Neuronal stem cell (in vitro differentiated cells): ENCODE measurements at places on chromosomes 3 and 15.

- no peak for DNase-seq
- no peaks in the 10 kb centered on the region for H3K27me3 ChIP-seq
- H3K4me3 ChIP-seq, result no peak overlapping the region
- H3K4me1 ChIP-seq, result peaks cover 27% of the 10 kb centered on the region
- no peaks in the 10 kb centered on the region for H3K36me3 ChIP-seq
These were observed 30.6 kb upstream of the SLC6A6 start for GRCh38 chr3:14371573-14372474.

DNA sequence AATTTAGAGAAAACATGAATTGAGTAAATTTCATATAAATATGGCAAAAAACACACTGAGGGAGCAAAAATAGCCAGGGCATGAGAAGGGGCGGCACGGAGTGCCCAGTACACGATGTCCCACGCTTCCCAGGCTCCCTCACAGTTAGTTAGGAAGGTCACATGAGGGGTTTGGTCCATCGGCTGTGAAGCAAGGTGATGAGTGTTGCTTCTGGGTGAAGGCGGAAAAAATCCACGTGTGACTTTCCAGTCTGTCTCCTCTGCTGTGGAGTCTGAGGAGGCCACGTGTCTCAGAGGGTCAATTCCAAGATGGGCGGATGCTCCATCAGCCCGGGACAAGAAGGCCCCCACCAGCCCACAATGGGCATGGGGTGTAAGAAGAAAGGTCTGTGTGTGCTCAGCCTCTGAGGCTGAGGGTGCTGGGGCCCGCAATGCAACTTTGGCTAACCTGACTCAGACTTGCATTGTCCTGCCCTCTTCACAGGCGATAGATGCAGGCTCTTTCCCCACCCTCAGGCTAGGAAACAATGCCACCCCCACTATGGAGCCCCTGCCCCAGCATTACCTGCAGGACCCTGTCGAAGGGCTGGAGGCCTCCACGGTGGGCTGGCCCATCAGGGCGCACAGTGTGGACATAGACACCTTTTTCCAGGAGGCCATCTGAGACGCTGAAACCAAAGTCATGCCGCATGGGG lies 45.7 kb downstream of the GRIP2 start:
- no peak overlapping the region for H3K4me3 ChIP-seq
- no peaks in the 10 kb centered on the region for H3K36me3 ChIP-seq
- DNase-seq, result no peak
- H3K27me3 ChIP-seq, result peaks cover 2% of the 10 kb centered on the region
- peaks cover 3% of the 10 kb centered on the region for H3K4me1 ChIP-seq

GRCh38 chr15:78205856-78206255 lies 28.5 kb downstream of the ACSBG1 start:
- no peak for DNase-seq
- peaks cover 5% of the 10 kb centered on the region for H3K4me1 ChIP-seq
- H3K36me3 ChIP-seq, result no peaks in the 10 kb centered on the region
- H3K4me3 ChIP-seq, result no peak overlapping the region

DNA sequence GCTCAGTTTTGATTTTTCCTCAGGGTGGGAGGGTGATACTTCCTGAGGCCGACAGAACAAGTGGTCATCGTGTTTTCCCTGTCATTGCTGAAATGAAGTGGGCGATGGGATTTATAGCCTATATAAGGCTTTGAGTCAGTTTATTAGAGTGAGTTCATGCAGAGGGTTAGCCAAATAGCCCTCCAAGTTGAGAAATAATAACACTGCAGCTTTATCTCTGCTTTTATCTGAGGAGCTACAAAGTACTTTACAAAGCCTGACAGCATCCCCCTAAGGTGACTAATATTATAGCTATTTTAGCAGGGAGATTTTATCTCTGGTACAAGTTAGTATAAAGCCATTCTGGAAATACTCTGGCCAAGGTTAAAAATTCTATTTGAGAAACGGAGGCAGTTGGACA lies 389.6 kb downstream of the MFSD1 start:
- H3K36me3 ChIP-seq, result no peaks in the 10 kb centered on the region
- H3K4me1 ChIP-seq, result no peaks in the 10 kb centered on the region
- H3K27ac ChIP-seq, result no peak overlapping the region

DNA sequence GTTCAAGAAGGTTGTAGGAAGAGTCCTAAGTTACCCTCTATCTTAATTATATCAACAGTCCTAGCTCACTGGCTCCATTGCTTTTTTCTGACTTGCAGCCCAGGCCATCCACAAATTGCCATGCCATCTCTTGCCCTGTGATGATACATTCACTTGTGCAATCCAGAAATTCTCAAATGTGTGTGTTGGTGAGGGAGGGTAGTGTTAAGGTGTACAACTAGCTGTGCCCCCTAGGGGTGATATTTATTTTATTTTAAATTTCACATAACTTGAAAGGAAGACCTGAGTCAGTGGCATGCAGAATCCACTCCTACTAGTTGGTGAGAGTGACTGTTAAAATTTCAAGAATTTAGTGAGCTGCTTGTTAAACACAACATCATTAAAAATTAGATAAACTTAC lies 156.1 kb upstream of the ANKRD28 start:
- H3K27ac ChIP-seq, result no peak overlapping the region
- H3K4me3 ChIP-seq, result no peak overlapping the region
